ENCODE measurements at places on chromosomes 11 and 22.

DNA sequence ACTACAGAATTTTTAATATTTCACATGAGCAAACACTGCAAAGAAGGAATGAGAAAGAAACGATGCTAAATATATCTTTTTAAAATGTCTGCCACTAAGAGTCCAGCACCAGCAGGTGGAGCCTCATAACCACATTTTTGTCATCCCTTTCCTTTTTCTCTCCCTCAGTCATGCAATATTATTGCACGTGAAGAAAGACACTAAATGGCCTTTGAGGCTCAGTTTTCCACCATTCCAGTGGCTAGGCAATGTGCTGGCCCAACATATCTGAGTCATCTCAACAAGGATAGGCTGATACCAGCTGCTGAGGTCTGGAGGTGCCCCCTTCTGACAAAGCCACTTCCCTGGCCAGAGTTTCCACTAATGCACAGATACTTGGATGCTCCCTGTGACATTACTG is 1.8 kb downstream of the ALKBH8 start:
- peak; percentile 11 for DNase-seq

- no peak for DNase-seq
Observed at GRCh38 chr11:1192741-1193325, 30.0 kb upstream of the MUC5B start.

GRCh38 chr11:13152736-13153541 is 124.7 kb upstream of the BMAL1 start:
- no peak for DNase-seq

- no peak for DNase-seq
Observed at GRCh38 chr11:43979571-43980219, 37.3 kb downstream of the C11orf96 start.

DNA sequence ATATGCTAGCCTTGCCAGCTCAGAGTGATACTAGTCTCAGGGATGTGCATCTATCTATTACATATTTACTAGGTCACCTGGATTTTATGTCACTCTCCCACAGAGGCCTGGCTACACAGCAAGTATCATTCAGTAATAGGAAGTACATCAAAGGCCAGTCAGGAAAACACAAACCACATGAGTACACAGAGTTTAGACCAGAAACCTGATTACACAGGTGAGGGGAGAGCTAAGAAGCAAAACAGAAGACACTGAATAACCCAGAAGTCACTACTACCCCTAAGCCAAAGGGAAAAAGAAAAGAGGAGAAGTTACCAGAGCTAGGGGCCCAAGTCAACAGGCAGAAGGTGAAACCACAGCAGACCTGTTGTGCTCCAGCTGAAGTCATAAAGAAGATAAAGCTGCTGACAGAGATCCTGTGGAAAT is 13.3 kb downstream of the LPXN start:
- no peak for DNase-seq

DNA sequence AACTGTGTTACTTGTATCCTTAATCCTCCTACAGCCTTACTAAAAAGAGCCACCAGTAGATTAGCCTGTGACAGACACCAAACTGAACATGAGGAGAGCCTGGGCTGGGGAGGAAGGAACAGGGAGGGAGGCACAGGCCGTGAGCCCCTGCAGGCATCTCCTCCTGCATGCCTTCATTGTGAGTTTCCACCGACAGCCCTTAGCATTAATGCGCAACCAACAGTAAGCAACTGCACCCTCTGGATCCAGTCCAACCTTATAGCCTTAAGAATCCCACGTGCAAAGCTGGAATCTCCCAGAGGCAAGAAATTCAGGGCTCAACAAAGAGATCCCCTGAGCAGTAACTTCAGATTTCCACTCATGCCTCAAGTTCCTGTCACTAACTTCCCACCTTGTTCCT is 84.6 kb downstream of the ETS1 start:
- no peak for DNase-seq

DNA sequence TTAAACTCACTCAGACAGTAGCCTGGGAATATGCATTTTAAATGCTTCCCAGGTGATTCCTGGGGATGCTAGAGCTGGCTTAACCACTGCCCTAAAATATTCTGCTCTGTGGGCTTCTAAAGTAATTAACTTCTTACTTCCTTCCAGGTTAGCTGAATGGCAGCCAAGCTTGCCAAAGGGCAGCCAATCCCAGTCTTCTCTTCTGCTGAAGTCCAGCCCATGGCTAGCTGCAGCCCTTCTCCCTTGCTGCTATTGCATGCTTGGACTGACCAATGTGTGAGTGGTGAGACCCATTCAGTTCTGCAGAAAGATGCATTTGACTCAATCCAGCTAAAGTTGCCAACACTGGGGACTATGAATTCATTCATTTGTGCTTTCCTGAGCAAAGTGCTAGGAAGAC is 411.9 kb downstream of the SOX6 start:
- no peak for DNase-seq

GRCh38 chr11:130580891-130581492 is 132.5 kb downstream of the ADAMTS15 start:
- no peak for DNase-seq

GRCh38 chr22:21936151-21936775 is 16.4 kb downstream of the PPM1F start:
- DNase-seq: no peak

GRCh38 chr22:38716826-38717225 is 11.1 kb downstream of the GTPBP1 start:
- DNase-seq: no peak

DNA sequence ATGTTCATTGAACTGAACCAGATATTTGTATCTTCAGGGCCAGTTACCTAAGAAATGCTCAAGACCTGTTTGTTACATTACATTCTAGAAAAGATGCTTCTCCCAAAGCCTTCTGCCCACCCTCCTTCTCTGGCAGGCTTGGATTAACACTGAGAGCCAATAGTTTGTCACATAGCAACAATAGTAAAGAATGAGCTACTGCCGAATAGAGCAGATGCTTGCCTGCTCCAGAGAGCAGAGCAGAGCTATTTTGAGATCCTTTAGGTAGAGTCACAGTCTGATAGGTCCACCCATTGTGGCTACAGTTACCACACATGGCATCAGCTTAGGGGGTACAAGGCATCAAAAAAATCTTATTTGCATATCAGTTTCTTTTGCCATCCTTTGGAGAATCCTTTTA is 13.5 kb upstream of the EP300 start:
- DNase-seq: no peak

GRCh38 chr11:112634995-112635737 is 326.1 kb upstream of the NCAM1 start:
- no peak for DNase-seq

- DNase-seq: no peak
Observed at GRCh38 chr11:94560834-94561233, 6.3 kb upstream of the PIWIL4 start.

GRCh38 chr22:48891688-48892577 is 935.7 kb downstream of the BRD1 start:
- DNase-seq: no peak

GRCh38 chr11:44133335-44133946 is 38.0 kb downstream of the EXT2 start:
- DNase-seq: no peak

GRCh38 chr22:41899110-41899509 is 15.8 kb downstream of the SHISA8 start:
- DNase-seq: no peak

DNA sequence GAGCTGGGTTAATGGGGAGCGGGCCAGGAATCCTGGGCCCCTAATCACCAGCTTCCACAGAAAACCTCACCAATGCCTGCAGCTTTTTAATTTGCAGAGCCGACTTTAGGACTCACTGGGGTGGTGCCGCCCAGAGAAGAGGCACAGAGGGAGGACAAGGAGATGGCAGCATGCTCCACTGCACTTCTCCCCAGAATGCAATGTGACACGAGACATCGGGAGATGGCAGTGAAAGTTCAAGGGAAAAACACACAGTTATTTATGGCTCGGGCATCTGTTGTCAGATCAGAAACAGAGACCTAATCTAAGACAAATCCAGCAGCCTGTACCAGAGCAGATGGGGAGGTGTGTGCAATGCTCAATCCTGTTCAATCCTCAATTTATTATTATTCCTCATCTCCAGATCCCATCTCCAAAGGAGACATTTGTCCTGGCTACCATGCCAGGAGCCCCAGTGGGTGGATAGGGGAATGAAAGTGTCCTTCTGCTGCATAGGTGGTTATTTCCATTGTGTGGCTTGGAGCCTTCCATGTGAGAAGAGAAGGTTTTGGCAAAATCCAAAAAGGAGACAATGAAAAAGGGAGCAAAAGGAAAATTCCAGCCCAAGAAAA is 250.0 kb downstream of the NXPE2 start:
- no peak for DNase-seq

DNA sequence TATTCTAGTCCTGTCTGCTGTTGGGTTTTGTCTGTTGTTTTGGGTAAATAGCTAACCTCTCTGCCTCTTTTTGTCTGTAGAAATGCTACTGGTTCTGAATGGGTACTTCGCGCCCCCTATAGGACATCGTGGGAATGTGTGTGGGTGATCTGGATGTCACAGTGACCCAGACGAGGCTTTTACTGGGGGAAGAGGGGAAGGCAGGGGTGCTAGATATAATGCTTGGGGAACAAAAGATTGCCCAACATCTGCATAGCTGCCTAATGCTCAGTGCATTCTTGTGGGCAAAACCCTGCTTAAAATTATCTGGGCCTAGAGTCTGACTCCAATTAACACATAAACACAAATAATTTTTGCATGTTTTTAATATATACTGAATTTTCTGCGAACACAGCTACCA is 57.7 kb downstream of the BMAL1 start:
- DNase-seq: peak; percentile 75

DNA sequence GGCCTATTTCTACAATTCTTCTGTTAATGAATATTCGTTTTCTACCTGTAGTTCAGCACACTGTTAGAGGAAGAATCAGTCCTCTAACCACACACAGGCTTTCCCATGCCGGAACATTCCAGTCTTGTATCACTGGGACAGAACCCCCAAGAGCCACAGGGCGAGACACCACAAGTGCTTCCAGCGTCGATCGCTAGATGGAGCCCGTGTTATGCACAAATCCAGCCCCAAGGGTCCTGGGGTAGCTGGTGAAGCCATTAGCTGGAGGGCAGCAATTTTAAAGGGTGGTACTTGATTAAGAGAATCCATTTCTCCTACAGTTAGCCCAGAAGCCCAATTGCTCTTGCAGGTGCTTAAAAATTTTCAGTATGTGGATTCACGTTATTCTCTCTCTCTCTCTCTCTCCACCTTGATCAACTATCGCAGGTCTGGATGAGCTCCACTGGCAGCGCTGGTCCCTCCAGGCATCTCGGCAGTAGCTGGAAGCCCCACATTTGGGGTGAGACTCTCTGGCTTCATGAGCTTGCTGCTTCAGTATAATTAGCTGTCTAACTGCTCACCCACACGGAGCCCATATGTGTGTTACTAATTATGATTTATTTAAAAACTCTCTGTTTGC is 148.2 kb upstream of the SNX19 start:
- no peak for DNase-seq
